ENCODE measurements at places on chromosomes 6 and 20. TPM values are rescaled to one million over a fixed set of nuclear protein-coding genes. Genes with fewer than 3 reads are reported as not detected.

Gene PDE10A
- total RNA-seq = under 0.01 TPM

Gene BLTP3A
- total RNA-seq = 7.1 TPM

Gene RBBP9
- total RNA-seq = 14.4 TPM

Gene BFSP1
- 2.3 TPM for total RNA-seq

Gene DNAAF9
- total RNA-seq = 11.8 TPM

Gene ULBP1
- total RNA-seq = 0.26 TPM

Gene LHFPL5
- total RNA-seq = not detected

Gene MOXD1
- 89.8 TPM for total RNA-seq

Gene MAVS
- 12.1 TPM for total RNA-seq

Gene DEFB114
- total RNA-seq = not detected

Gene OR2J3
- total RNA-seq = not detected

Gene ENPP5
- 2.5 TPM for total RNA-seq

Gene EBF4
- 0.99 TPM for total RNA-seq

Gene RWDD2A
- total RNA-seq = 3.6 TPM

Gene PPP1R14C
- 0.17 TPM for total RNA-seq

Gene TTK
- total RNA-seq = 0.51 TPM

Gene PPP1R16B
- under 0.01 TPM for total RNA-seq

Gene SLC4A11
- total RNA-seq = 0.51 TPM

Gene SIRPB1
- 0.17 TPM for total RNA-seq

Gene NOTCH4
- 0.77 TPM for total RNA-seq

Gene SLC16A10
- total RNA-seq = not detected

Gene VARS1
- total RNA-seq = 53.5 TPM
